NCI-H446 treated with DMSO at 0.1 percent for 48 hours (cell line): ENCODE measurements at places on chromosomes 12 and 14.
A peak's percentile ranks its signal among the peaks of the same experiment; 100 is the strongest.

DNA sequence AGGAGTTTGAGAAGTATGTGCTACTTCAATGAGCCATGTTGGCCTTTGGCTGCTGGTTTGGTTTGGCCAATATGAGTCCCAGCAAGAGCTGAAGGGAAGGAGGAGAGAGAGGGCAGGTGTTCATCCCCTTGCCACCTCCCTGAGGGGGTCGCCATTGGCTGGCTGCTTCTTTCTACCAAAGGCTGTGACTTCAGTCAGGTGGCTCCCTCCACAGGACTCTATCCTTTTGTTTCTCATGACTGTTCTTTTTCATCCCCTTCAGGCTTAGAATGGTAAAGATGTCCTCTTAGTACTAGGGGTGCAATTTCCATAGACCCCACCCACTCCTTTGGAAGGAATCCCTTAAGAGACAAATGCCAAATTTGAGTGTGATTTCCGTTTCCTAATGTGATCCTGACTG, 31.2 kb upstream of the OTOGL start:
- no peak for DNase-seq

- no peak for DNase-seq
These were observed 137.9 kb upstream of the CPSF6 start for GRCh38 chr12:69101505-69101904.

DNA sequence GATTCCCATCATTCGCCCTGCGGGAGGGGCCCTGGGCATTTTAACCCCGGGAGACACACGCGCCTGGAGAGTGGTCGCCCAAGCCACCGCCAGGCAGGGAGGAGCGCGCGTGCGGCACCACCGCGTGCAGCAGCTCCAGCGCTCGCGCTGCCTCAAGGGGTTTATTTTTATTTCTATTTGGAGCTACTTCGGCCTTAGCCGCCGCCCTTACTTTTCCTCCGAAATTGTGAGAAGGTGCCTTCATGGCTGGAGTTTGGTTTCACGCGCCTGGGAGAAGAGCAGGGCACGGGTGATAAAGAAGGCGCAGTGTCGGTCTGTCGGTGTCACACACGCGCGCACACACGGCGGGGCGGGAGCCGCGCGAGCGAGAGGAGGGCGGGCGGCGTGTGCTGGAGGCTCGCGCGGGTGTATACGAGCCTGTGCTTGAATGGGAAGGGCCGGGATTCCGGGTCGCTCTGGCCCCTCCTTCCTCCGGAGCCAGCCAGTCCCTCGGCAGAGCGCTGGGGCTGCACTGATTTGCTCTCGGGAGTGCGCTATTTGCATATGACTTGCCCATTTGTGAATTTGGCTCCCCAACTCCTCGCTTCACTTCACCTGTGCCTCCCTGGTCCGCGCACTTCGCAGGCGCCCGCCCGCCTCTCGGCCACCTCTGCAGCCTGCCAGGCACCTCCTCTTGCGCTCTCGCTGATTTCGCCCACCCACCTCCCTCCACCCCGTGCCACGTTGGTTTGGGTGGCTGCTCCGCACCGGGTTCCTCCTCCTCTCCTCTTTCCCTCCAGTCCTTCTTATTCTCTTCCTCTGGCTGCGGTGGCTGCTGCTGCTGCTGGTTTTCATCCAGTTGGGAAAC, 932.3 kb downstream of the DIO2 start:
- peak; percentile 95 for DNase-seq

DNA sequence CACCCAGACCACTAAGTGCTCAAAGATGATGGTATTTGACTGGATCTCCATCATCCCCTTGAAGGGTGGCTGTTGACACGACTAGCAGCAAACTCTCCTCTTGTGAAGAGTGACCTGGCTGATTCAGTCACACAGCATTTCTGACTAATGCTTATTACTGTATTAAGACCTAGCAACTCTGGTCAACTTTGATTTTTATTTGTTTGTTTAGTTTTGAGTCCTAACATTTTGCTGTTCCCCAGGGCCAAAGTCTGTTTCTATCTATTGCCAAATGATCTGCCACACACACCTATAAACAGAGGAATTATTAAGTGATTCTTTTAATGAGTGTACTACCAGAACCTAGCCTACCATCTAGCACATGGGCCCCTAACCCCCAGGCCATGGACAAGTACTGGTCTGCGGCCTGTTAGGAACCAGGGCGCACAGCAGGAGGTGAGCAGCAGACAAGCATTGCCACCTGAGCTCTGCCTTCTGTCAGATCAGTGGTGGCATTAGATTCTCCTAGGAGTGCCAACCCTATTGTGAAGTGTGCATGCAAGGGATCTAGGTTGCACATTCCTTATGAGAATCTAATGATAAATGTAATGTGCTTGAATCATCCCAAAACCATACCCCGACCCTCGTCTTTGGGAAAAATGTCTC, 120.0 kb downstream of the RPS6KA5 start:
- DNase-seq: no peak

DNA sequence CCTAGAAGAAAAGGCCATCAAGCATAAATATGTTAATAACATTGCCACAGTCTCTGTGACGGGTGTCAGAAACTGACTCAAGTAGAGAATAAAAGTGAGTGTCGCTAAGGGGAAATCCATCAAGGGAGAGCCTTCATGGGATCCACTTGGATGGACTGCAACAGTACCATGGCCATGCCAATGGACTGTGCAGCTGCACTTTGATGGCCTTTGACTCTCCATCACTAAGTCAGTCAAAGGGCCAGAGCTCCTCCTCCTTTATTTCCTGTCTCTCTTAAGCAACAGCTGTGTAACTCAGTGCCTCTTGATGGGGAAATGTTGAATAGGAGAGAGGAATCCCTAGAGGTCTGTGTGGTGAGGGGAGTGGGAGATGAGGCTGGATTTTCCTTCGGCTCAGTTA, 335.2 kb downstream of the BMP4 start:
- DNase-seq: no peak

DNA sequence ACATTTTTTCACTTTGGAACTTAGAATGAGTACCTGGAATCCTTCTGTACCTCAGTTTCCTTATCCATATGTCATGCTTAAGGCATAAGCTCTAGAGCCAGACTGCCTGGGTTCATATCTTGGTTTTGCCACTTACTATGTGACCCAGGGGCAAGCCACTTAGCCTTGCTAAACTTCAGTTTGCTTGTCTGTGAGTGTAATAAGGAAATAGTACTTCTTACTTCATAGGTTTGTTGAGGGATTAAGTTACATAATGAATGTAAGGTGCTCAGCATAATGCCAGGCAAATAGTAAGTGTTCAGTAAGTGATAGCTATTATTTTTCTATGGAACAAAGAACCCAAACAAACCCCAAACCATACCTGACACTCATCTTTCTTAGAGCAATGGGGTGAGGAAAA, 225.1 kb downstream of the BCAT1 start:
- DNase-seq: no peak

GRCh38 chr14:70890826-70891659, 16.2 kb upstream of the PCNX1 start:
- no peak for DNase-seq

DNA sequence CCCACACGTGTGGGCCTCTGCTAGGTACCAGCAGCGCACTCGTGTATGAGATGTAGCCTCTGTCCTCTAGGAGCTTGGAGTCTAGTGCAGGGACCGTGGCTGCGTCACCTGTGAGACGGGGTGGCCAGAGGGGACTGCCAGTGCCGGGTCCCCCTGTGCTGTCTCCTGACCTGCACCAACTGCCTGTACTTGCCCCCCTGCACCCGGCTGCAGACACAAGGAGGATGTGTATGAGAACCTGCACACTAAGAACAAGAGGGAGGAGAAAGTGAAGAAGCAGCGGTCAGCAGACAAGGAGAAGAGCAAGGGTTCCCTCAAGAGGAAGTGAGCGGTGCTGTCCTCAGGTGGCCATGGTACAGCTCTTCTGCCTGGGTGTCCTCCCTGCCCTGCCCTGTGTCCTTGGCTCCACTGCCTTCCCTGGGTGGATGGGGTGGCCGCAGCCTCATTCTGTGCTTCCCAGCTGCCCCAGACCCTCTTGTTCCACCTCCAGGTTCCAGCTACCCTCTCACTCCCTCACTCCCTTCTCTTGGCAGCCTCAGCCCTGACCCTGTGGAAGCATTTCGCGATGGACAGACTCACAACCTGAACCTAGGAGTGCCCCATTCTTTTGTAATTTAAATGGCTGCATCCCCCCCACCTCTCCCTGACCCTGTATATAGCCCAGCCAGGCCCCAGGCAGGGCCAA, 9.6 kb downstream of the PTPN6 start:
- DNase-seq: no peak

- no peak for DNase-seq
These were observed 106.1 kb downstream of the PTPN11 start for GRCh38 chr12:112524676-112525425.

DNA sequence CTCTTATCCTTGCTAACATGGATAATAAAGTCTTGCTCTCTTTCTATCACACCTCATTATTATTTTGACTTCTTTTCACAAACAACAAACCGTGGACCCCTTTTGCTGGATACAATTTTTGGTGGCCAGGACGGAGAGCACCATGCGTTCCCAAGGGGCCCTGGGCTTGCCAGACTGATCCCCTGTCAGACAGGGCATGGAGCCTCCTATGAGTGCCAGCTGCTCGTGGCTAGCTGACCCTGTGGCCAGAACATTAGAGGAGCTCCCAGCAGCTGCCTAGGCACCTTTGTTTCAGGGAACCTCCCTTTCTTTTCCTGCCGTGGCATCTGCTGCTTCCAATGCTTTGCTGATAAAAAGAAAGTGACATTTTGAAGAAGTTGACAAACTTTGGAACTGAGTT, 12.5 kb upstream of the CAND1 start:
- no peak for DNase-seq

DNA sequence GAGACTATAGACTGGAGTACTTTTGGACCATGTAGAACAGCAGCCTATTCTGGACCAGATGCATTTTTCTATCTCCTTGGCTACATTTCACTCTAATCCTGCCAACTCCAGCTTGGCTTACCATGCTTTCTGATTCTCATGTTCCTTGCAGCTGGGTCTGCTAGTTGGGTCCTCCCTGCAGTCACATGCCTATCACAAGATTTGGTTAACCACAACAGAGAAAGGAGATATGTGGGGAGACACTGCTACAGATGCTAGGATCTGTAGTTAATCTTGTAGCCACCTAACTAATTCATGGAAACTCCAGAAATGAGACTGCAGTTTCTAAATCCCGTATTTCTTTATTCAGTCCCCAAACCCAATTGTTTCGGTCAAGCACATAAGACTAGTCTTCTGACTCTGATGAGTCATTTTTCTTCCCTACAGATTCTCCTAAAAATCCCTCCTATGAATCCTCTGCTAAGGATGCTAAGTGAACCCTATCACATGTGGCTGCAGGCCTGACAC, 410.6 kb downstream of the DAD1 start:
- DNase-seq: peak; percentile 58

- DNase-seq: no peak
These were observed 5.9 kb downstream of the CLEC4D start for GRCh38 chr12:8519171-8519570.

DNA sequence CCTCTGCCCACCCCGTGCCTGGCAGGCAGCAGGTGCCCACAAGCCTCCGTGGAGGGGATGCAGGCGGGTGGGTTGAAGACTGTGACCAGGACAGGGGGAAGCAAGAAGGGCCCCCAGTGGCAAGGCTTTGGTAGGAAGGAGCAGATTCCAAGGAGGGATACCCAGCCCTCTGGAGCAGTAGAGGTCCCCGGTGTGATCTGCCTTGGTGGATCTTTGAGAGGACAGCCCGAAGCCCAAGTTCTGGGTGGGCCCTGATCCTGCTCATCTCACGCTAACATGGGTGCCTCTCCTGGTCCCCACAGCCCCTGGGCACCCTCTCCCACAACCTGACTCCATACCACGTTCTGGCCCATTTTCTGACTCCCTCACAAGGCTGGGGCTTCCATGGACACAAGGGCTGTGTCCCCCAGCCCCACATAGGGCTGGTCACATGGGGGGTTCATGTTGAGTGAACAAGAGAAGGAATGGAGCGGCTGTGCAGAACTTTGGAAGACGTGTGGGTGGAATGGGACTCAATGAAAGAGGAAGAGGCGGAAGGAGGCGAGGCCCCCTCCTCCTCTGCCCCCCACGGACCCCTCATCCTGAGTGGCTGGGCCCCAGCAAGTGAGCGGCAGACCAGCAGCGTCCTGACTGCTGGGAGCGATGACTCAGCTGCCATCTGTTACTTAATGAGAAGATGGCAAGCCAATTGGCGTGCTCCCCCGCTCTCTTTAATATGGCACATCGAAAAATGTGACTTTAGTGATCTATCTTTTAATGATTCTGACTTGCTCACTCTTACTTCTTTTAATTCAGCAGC, 77.0 kb upstream of the BCL11B start:
- DNase-seq: peak; percentile 93

DNA sequence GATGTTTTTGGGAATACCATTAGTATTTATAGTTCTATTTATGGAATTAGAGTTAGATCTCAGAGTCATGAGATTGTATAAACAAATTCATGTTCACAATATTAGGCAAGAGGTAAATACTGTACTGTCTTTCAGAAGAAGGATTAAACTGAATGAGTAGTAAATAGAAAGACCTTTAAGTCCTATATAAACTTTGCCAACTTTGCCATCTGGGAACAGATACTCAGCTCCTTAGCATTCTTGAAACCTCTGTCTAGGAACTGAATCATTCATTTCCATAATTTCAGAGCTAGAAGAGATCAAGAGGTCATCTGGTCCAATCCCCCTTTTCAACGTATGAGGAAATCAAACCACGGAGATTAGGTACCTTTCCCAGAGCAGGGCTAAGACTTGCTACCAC, 141.1 kb downstream of the CAND1 start:
- DNase-seq: peak; percentile 54

- no peak for DNase-seq
These were observed 12.6 kb downstream of the TUBA1C start for GRCh38 chr12:49277466-49277865.

DNA sequence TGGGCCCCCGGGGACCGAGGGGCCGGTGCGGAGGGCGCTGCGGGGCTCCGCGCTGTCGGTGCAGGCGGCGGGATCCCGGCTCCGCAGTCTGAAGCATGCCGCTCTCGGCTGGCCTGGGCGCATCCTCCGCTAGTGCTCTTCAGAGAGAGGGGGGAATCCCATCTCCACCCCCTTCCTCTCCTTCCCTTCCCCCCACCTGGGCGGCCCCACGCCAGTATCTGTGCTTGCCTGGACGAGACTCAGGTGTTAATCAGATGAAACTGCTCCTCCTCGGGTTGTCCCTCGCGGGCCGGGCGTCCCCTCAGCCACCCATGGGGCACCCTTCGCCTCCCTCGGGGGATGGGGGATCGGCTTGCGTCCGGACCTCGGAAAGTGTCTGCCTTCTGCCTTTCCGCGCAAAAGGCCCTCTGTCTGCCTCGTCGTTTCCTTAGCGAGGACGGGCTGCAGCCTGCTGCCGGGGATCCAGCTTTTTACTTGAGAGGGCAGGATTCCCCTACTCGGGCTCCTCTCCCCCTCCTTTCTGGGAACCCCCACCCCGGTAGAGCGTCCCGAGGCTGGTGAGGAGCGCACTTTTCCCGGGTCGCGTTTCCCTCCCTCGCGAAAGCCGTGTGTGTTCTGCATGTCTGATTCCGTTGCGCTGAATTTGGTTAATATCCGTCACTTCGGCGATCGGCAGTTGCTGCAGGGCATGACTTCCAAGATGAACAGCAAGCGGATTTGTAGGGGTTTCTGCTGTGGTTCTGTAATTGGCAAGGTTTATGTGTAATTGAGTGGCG, 1.1 kb downstream of the GPHN start:
- DNase-seq: no peak

DNA sequence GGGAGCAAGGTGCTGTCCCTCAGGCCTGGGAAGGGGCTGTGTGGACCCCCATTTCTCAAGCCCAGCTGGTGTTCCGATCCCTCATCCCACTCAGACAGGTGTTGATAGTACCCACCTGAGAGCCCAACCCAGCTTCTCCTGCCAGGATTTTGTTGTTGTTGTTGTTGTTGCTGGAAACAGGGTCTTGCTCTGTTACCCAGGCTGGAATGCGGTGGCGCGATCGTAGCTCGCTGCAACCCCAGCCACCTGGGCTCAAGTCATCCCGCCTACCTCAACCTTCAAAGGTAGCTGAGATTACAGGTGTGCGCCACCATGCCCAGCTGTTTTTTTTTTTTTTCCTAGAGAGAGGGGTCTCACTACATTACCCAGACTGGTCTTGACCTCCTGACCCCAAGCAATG, 209.9 kb downstream of the PHETA1 start:
- no peak for DNase-seq
